ENCODE measurements at places on chromosomes 13 and 19. TPM values are rescaled to one million over a fixed set of nuclear protein-coding genes. Genes with fewer than 3 reads are reported as not detected.
A peak's percentile ranks its signal among the peaks of the same experiment; 100 is the strongest.

DNA sequence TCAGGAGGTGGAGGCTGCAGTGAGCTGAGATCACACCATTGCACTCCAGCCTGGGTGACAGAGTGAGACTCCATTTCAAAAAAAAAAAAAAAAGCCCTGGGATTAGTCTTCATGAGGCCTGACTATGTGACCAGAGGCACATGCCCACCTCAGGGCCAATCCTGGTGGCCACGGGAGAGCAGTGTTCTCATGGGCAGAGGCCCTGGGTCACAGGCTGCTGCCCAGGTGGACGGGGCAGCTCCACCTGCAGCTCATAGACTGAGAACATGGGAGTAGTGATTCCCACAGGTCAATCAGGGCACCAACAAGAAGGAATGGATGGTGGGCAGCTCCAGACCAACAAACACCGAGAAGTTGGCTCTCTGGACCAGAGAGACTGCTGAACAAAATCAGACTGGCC lies 26.1 kb upstream of the PEPD start:
- DNase-seq, result no peak

- peak; percentile 65 for DNase-seq
These were observed 63.4 kb downstream of the SLC7A1 start for GRCh38 chr13:29532116-29532515.

C1QTNF9B gene
- 0.20 TPM for total RNA-seq

PSG2 gene
- total RNA-seq, result not detected

GRCh38 chr19:54364775-54365257 lies at the start of gene LAIR1:
Gene LAIR1, minus strand, starts transcription at chr19:54364931. Its CDS starts 127 bp downstream, at chr19:54364804.
- no peak for DNase-seq

RGS9BP gene
- total RNA-seq, result 0.89 TPM

DOCK9 gene
- 89.1 TPM for total RNA-seq

OR10H4 gene
- not detected for total RNA-seq

- DNase-seq, result peak; percentile 16
These were observed 904.8 kb upstream of the PCDH20 start for GRCh38 chr13:62320129-62321108.

- no peak for DNase-seq
These were observed 24.1 kb downstream of the RFX1 start for GRCh38 chr19:13981988-13982501.

DNA sequence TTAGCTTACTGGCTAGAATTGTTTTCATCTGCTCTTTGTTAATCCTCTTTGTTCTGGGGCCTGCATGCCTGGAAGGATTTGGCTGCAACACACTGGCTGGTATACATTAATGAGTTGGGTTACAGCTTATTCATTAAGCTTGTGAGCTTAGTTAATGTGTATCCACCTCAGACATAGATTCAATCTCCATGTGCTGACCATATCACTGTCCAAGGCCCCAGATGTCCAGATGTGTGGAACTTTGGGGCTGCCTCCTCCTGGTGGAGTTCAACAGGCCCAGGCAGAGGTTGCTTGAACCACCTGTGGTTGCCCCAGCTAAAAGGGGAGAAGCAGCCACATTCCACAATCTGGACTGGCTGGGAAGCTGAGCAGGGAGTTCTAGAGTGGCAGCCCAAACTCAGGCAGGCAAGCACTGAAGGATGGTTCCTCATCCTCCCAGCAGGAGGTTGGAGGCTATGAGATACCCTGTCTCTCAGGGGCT lies 5.4 kb downstream of the DIAPH3 start:
- no peak for DNase-seq

- peak; percentile 94 for DNase-seq
These were observed 12.4 kb upstream of the CCDC9 start for GRCh38 chr19:47243776-47244547.

- DNase-seq, result peak; percentile 44
These were observed 344 bp downstream of the NHLRC3 start for GRCh38 chr13:39038569-39039030.

DNA sequence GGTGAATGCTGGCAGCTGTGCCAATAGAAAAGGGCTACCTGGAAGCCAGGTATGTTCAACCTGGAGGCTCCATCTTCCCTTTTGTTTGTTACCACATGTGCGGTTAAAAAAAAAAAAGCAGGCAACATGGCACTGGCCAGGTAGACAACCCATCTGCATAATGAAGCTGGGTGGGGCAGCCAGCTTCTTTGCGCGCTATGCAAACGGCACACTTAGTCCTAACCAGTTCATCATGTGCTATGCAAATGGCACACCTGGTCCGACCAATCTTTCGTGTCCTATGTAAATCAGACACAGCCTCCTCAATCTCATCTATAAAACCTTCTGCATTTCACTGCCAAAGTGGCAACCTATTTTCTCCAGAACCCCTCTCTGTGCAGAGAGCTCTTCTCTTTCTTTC lies 11.3 kb upstream of the IGSF23 start:
- DNase-seq, result no peak

FFAR1 gene
- total RNA-seq, result not detected

GRCh38 chr13:64074971-64075474 lies 2659.4 kb upstream of the PCDH20 start:
- DNase-seq, result no peak

- DNase-seq, result no peak
These were observed 977 bp downstream of the PCDH20 start for GRCh38 chr13:61414686-61415057.

- DNase-seq, result no peak
These were observed 874.9 kb upstream of the PCDH20 start for GRCh38 chr13:62290542-62290941.

DNA sequence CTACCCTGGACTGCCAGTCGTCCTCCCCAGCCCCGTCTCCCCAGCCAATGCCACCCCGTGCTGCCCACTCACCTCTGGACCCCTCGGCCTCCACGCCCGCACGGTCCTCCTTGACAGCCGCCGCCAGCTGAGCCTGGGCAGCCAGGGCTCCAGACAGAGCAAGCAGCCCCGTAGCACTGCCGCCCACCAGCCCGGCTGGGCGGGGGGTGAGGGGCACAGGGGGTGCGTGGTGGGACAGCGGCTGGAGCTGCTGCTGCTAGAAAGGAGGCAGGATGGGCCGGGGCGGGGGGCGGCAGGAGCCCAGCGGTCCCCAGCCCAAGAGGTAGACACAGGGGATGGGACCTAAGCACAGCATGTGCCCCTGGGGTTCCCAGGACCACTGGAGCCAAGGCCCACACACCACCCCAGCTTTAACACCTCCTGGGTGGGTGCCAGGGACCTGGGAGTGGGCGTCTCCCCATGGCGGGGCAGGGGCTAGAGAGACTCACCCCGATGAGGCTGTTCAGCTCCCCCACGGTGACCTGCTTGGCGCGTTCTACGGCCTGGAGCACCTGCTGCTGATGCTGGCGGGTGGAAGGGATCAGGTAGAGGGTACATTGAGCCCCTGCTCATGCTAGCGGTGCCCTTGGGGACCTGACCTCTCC lies 9.7 kb downstream of the TLE2 start:
- DNase-seq, result no peak

DNA sequence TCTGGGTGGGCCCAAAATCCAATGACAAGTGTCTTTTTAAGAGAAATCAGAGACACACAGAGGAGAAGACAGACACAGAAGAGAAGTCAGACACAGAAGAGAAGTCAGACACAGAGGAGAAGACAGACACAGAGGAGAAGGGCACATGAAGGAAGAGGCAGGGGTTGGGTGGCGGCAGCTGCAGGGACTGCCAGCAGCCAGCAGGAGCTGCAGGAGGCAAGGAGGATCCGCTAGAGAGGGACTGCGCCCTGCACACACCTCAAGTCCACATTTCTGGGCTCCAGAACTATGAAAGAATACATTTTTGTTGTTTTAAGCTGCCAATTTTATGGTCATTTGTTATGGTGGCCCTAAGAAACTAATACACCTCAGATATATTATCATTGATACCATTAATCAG lies 140.6 kb downstream of the ZIC5 start:
- DNase-seq, result no peak

ZNF546 gene
- total RNA-seq, result 3.6 TPM

- no peak for DNase-seq
These were observed 25.1 kb downstream of the EFNA2 start for GRCh38 chr19:1310853-1311180.

- no peak for DNase-seq
These were observed 1752.2 kb upstream of the PCDH20 start for GRCh38 chr13:63167699-63168337.

- DNase-seq, result no peak
These were observed 644 bp upstream of the RAVER1 start for GRCh38 chr19:10333758-10334587.

COL5A3 gene
- 51.3 TPM for total RNA-seq

- DNase-seq, result no peak
These were observed at the start of gene ATP12A for GRCh38 chr13:24680258-24680920. Gene ATP12A, plus strand, starts transcription at chr13:24680408. Its CDS starts 336 bp downstream, at chr13:24680744.

- no peak for DNase-seq
These were observed 36.0 kb upstream of the UBL3 start for GRCh38 chr13:29886446-29886845.

- no peak for DNase-seq
These were observed 806 bp downstream of the ZNF414 start for GRCh38 chr19:8513036-8513686.

DNA sequence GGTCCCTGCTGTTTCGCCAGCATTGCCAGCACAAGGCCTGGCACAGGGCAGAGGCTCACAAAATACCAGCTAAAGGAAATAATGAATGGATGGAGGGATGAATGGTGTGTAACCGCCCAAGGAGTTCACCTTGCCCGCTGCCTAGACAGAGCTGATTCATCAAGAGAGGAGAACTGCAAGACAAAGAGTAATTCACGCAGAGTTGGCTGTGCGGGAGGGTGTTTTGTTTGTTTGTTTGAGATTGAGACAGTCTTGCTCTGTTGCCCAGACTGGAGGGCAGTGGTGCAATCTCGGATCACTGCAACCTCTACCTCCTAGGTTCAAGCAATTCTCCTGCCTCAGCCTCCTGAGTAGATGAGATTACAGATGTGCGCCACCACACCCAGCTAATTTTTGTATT lies 3.0 kb downstream of the OPA3 start:
- no peak for DNase-seq

PINLYP gene
- total RNA-seq, result 23.1 TPM

DNA sequence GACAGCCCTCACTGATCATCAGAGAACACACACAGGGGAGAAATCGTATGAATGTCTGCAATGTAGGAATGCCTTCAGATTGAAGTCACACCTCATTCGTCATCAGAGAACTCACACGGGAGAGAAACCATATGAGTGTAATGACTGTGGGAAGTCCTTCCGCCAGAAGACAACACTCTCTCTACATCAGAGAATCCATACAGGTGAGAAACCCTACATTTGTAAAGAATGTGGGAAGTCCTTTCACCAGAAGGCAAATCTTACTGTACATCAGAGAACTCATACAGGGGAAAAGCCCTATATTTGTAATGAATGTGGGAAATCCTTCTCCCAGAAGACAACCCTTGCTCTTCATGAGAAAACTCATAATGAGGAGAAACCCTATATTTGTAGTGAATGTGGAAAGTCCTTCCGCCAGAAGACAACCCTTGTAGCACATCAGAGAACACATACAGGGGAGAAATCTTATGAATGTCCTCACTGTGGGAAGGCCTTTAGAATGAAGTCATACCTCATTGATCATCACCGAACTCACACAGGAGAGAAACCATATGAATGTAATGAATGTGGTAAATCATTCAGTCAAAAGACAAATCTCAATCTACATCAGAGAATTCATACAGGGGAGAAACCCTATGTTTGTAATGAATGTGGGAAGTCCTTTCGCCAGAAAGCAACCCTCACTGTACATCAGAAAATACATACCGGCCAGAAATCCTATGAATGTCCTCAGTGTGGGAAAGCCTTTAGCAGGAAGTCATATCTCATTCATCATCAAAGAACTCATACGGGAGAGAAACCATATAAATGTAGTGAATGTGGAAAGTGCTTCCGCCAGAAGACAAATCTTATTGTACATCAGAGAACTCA lies 32.5 kb downstream of the ZNF567 start:
- no peak for DNase-seq

- DNase-seq, result no peak
These were observed 532.9 kb downstream of the SLITRK6 start for GRCh38 chr13:85266331-85266730.

- DNase-seq, result no peak
These were observed 354.1 kb downstream of the KLF5 start for GRCh38 chr13:73412933-73413332.

ZNF667 gene
- 10.6 TPM for total RNA-seq

GSX1 gene
- total RNA-seq, result not detected

DNA sequence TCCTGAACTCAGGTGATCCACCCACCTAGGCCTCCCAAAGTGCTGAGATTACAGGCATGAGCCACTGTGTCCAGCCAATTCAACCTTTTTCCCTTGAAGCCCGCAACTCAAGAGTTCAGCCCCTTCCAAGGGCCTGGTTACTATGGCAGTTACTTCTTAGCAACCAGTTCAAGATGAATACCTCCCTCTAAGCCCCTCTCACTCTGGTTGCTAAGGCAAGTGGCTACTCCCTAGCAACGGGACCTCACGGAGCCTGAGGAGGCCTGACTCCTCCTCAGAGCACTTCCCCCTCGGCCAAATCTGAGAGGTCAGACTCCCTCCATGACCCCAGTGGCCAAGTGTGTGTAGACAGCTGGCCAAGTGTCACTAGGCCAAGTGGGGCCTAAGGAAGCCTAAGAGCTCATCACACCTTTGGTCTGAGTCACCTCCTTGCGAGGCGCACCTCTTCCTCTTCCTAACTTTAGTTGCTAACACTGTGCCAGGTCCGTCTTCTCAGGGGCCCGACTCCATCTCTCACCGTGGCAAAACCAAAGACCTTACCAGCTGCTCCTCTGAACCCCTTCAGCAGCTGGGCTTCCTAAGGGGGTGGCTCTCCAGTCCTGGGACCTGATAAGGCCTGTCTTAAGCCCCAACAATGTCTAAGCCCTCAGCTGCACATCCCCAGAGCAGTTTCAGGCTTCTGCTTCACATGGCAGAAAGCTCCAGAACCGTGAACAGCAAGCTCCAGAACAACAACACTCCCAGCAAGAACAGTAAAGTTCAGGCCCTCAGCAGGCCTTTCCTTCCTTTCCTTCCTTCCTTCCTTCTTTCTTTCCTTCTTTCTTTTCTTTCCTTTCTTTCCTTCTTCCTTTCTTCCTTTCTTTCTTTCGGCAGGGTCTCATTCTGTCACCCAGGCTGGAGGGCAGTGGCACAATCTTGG lies 9.6 kb downstream of the CD37 start:
- DNase-seq, result no peak

GRCh38 chr19:661427-662196 lies 1.4 kb downstream of the RNF126 start:
- no peak for DNase-seq

DNA sequence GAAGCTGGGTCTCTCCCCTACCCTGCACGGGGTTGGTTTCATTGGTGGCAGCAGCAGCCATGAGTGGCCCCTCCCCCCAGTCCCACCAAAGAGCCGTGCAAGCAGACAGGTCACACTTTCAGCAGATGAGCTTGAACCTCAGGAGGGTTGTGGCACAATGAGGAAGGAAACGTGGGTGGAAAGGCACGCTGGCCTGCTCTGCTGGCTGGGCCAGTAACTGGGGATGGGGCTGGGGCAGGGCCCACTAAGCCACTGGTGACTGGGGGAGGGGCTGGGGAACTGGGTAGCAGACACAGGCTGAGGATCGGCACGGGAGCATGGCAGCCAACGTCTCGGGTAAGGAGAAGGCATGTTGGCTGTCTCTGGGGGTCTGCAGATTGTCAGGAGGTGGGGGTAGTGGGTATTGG lies at the start of gene P2RY11:
TSS of gene P2RY11 (plus strand) at position 289 of the 407 bp plus-strand sequence. CDS start at position 318, 29 bp downstream.
- no peak for DNase-seq

- DNase-seq, result no peak
These were observed 5.9 kb downstream of the ZNF792 start for GRCh38 chr19:34957830-34958751.

GRCh38 chr13:19592657-19593180 lies 31.4 kb upstream of the TPTE2 start:
- DNase-seq, result no peak

ZSCAN22 gene
- total RNA-seq, result 2.8 TPM
